ENCODE measurements at places on chromosomes 12 and 14. TPM values are rescaled to one million over a fixed set of nuclear protein-coding genes. Genes with fewer than 3 reads are reported as not detected.

FAM186B gene
- not detected for total RNA-seq

- DNase-seq, result no peak
Measured at GRCh38 chr12:52181746-52182145, 10.1 kb downstream of the KRT80 start.

ATL1 gene
- total RNA-seq, result 1.9 TPM

- DNase-seq, result no peak
Measured at GRCh38 chr12:41936333-41936732, 208.3 kb downstream of the GXYLT1 start.

DNA sequence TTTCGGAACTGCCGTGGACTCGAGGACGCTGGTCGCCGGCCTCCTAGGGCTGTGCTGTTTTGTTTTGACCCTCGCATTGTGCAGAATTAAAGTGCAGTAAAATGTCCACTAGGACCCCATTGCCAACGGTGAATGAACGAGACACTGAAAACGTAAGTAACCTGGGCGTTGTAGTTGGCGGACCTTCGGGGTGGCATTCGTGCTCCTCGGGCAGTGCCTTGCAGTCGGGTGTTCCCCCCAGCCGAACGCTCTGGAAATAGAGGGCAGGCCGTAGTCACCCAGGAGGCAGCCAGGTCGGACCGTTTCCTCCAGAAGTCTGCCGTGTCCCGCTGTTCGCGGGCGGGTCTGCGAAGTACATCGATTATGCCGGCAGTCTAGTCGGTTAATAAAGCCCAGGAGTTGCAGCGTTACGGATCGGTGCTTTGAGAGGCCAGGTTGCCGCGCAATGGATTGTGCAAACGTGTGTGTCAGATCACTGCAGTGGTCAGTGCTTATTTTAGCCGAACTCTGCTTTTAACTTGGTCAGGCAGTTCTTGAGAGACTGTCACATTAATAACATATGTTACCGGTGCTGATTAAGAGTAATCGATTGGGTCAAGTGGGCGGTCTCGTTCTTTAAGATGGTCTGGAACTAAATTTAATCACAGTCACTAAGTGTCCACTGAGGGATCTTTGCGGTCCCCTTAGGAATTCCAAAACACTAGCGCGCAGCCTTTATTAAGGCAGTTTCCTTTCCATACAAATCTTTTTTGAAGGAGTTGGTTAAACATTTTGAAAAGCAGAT is 906 bp downstream of the MARK3 start:
- peak; percentile 67 for DNase-seq

GRCh38 chr14:81382517-81383225 is 17.5 kb downstream of the STON2 start:
- DNase-seq, result no peak

- DNase-seq, result no peak
Measured at GRCh38 chr12:53123578-53124351, 20.5 kb downstream of the SOAT2 start.

SYT1 gene
- total RNA-seq, result under 0.01 TPM

DNA sequence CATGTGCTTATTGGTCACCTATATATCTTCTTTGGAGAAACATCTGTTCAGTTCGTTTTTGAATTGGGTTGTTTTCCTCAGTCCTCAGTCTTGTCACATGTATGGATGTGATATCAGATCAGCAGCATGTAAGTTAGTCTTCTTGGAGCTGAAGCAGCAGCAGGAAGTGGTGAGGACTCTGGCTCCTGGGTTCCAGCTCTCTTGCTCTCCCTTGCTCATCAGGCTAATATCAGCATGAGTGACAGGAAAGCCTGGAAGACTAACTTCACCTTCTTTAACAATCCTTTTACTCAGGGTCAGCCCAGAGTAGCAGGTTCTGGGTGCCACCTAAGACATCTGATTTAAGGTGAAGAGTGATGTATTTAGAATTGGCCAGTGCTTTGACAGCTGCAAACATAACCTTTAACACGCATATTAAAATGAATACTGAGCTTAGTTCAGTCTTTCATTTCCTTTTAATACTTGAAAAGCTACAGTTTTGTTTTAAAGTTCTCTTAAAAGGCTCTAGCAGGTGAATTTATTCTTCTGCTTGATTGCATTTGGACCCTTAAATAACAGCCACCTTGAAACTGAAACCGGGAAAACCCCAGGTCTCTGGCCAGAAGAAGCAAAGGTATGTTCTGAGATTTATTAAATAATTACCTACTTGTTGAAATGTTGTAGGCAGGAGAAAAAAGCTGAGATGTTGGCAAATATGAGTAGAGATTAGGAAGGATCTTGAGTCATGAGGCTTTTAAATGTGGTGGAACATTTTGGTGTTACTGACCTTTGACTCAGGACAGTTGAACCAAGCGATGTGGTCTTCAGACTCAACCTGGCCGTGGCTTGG is 54.3 kb downstream of the DRAM1 start:
- no peak for DNase-seq

GRCh38 chr12:10641735-10642500 is 28.5 kb upstream of the MAGOHB start:
- DNase-seq, result peak; percentile 55

GRCh38 chr12:6067152-6067916 is 57.1 kb downstream of the VWF start:
- peak; percentile 40 for DNase-seq

DNA sequence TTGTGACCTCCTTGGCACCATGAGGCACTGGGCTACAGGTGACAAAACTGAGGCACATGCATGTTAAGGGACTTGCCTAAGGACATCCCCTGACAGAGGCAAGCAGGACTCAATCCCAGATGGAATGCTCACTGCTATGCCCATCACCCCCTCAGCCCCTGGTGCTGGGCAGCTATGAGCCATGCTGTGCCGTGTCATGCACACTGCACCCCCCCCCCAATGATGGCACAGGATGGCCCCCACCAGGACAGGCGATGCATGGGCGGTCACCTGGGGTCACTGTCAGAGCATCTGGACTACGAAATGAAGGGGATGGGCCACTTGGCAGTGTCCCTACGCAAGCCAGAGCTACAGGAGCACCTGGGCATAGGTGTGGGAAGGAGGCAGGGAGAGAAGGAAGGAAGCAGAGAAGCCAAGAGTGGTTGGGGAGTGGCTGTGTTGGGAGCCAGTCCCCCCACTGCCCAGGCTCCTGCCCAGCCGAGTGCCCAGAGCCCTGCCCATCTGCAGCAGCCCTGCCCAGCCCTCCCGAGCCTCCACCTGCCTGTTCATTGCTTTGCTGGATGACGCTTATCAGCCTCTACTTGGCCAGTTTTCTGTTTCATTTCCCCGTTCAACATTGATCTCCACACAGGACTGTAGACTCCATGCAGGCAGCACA is 84.9 kb upstream of the DIO3 start:
- peak; percentile 4 for DNase-seq

DNA sequence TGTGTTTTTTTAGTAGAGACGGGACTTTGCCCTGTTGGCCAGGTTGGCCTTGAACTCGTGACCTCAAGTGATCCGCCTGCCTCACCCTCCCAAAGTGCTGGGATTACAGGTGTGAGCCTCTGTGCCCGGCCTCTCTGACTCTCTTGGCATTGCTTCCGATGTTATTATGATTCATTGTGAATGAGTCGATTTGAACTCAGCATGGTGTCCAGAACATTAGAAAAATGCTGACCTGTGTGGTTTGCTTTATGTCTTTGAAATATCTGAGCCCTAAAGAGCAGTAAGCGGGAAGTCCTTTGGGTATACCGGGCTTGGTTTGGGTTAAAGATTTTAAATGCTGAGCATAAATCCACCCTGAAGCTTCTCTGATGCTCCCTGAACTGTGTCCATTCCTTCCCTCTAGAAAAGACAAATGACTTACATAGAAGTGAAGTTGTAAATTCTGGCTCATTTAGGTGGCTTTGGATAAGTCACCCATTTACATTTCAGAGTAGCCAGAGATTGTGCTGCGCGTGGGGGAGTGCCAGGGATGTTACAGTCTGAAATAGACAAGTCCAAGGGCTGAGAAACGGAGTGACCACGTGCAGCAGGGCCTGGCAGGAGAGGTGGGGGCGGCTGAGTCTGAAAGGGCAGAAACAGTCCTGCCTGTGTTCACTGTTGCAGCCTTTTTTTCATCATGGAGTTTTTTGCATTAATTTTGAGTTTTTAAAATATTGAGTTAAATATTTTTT is 39.6 kb downstream of the SLC15A4 start:
- no peak for DNase-seq

DNA sequence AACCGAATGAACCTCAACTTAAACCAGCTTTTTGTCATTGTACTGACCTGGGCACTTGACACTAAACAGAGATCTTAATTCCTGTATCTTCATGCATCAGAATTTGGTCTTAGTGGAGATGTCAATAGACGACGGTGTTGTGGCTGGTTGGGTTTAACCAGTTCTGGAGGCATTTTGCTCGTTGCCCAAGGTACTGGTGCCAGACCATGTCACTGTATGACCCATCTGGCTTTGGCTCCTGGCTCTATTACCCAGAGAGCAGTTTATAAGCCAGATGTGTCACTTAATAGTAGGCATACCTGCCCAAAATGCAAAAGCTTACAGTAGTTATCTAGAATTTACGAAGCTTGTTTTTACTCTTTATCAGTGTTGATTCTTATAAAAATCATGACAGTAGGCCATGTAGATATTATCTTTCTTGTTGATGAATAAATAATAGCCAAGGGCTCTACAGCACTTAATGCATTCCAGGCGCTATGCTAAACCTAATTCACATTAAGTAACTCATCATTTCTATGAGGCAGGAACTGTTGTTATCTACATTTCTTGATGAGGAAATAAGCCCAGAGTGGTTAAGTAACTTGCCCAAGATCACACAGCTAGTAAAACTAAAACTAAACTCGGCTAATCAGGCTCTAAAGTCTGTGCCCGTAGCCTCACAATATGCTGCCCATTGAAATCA is 179.7 kb upstream of the HIF1A start:
- DNase-seq, result no peak

RBM19 gene
- 28.6 TPM for total RNA-seq

PTCSC3 gene
- total RNA-seq, result not detected

DNA sequence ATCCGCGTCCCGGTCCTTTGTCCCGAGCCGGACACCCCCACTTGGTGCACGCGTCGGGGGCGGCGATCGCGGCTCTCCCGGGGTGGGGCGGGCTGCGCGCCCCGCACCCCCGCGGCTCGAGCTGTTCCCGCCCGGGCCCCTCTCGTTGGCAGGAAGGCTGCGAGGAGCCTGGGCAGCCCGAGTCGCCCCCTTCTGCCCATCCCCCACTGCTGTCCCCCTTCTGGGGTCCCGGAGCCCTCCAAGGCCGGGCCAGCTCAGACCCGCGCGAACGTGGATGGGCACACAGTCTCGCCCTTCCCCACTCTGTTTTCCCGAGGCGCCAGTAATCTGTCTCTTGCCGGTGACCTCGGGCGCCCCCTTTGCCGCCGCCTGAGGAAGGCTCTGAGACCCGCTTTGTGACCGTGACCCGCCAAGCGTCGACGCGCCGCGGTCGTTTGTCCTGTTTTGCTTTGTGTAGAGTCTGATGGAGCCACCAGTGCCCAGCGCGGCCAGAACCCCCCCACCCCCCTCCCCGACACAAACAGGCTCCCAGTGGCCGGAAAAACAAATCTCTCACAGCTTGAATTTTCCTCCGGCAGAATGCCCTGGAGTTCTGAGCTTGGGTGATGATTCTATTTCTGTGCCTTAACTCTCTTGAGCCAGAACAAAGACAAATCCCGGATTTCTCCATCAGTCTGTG is 610 bp downstream of the C14orf132 start:
- no peak for DNase-seq

GRCh38 chr12:50102646-50103309 is 1.0 kb upstream of the GPD1 start:
- DNase-seq, result no peak

PRH1 gene
- total RNA-seq, result 24.1 TPM

DNA sequence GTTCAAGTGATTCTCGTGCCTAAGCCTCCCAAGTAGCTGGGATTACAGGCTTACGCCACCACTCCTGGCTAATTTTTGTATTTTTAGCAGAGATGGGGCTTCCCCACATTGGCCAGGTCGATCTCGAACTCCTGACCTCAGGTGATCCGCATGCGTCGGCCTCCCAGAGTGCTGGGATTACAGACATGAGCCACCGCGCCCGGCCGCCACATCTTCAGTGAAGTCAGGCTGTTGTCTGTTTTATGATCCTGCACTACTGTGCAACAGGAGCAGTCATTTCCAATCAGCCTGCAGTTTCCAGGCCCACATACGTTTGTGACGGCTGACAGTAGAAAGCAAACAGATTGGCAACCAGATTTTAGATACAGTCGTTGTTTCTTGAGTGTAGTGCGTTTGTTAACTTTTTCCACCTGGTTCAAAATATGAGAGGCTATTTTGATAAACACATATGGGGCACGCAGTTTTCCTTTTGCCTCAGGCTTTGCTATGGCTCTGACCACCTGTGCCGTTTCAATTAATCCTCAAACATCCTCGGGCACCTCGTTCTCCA is 74.8 kb downstream of the LGMN start:
- DNase-seq, result no peak

PRKAG1 gene
- 68.7 TPM for total RNA-seq

DNA sequence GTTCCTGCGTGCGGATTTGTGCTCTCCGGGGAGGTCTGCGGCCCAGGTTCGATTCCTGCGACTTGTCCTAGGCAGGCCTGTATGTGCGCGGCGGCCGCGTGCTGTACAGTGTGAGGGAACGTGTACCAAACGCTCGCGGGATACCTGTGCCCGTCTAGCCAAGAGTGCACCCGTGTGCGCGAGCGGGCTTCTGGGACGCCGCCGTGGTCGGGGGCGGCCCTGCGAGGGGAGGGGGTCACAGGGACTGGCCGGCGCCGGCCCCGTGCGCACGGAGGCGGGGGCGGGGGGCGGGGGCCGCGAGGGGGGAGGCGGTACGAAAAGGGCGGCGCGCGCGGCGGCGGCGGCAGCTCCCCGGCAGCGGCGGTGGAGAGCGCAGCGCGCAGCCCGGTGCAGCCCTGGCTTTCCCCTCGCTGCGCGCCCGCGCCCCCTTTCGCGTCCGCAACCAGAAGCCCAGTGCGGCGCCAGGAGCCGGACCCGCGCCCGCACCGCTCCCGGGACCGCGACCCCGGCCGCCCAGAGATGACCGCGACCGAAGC is at the start of gene DLK1:
DLK1 (plus strand) TSS at position 343 of the 536 bp plus-strand sequence; CDS start at position 520, 177 bp downstream.
- DNase-seq, result no peak

MCRS1 gene
- total RNA-seq, result 45.6 TPM

OLR1 gene
- 3.8 TPM for total RNA-seq

- DNase-seq, result no peak
Measured at GRCh38 chr14:34110531-34110930, 159.7 kb upstream of the EGLN3 start.

SOAT2 gene
- total RNA-seq, result not detected

DNA sequence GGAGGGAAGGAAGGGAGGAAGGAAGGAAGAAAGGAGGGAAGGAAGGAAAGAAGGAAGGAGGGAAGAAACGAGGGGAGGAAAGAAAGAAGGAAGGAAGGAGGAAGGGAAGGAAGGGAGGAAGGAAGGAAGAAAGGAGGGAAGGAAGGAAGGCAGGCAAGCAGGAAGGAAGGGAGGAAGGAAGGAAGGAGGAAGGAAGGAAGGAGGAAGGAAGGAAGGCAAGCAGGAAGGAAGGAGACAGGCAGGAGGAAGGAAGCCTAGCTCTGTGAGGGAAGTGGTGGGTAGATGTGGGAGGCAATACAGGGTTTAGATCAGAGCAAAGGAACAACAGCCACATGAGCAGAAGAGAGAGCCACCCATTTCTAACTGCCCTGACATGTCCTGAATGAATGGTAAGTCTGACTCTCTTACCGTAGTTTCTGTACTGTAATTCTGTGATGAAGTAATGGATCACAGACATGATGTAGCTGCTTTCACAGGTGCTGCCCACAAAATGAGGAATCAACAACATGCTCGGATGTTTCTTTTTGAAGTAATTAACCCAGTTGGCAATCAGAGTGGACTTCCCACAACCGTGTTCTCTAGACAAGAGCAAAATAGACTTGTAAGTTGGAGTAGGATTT is 24.4 kb upstream of the HSP90B1 start:
- no peak for DNase-seq
